Sigmoid colon (tissue), 7 donors: ENCODE measurements at places on chromosomes 16 and 17.

DNA sequence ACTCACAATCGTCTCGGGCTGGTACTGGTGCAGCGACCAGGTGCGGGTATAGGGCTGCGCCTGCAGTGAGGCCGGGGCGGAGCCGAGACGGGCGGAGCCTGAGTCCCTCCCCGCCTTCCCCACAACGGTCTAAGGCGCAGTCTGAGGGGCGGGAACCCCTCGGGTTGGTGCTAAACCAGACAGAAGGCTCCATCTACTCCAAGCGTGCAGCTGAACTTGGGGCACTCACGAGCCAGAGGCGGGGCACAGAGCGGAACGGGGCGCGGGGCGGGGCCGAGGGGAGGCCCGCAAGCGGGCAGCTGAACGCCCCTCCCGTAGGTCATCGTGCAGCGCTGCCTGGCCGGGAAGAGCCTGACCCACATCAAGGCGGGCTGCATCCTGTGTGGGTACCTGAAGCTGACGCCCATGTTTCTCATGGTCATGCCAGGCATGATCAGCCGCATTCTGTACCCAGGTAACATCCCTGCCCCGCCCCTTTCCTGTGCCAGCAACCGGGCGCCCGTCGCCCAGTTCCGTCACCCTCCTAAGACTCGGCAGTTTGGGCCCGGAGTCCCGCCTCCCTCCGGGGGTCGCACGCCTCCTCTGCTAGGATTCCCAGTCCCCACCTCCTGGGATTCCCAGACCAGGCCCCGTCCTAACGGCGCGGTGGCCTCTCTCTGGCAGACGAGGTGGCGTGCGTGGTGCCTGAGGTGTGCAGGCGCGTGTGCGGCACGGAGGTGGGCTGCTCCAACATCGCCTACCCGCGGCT is 5.0 kb downstream of the SLC5A2 start:
- H3K4me1 ChIP-seq: no peaks in the 10 kb centered on the region
- no peak overlapping the region for H3K27ac ChIP-seq
- no peak for DNase-seq
- peak overlapping the region; percentile 54 for H3K4me3 ChIP-seq
- peaks cover 41% of the 10 kb centered on the region for H3K27me3 ChIP-seq
- H3K36me3 ChIP-seq: peaks cover 10% of the 10 kb centered on the region

- H3K27me3 ChIP-seq: no peaks in the 10 kb centered on the region
- H3K4me3 ChIP-seq: no peak overlapping the region
- DNase-seq: no peak
- no peaks in the 10 kb centered on the region for H3K4me1 ChIP-seq
- H3K27ac ChIP-seq: no peak overlapping the region
Observed at GRCh38 chr17:5262416-5262991, 19.6 kb upstream of the RABEP1 start.

- no peak overlapping the region for H3K4me3 ChIP-seq
- peak; percentile 13 for DNase-seq
- H3K36me3 ChIP-seq: no peaks in the 10 kb centered on the region
- no peaks in the 10 kb centered on the region for H3K4me1 ChIP-seq
- H3K27ac ChIP-seq: no peak overlapping the region
Observed at GRCh38 chr16:78794581-78795250, 695.3 kb downstream of the WWOX start.

DNA sequence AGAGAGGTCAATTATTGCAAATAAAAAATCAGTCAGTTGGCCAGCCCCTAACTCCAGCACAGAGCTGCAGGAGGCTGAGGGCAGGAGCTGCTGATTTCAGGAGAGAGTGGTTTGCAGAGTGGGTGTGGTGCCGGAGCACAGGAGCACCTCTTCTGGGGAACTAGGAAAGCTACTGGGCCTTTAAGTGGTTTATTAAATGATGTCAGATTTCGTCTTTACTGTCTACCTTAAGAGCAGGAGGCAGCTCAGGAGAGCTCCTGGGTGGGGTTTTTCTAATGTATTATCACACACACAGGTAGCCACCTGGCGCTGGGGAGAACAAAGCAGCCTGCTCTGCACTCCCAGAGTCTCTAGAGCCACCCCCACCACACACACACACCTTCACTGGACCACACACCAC is 11.5 kb upstream of the HAS3 start:
- no peak overlapping the region for H3K4me3 ChIP-seq
- DNase-seq: no peak
- no peaks in the 10 kb centered on the region for H3K27me3 ChIP-seq
- H3K36me3 ChIP-seq: no peaks in the 10 kb centered on the region
